ENCODE measurements at places on chromosomes 3 and 15.

DNA sequence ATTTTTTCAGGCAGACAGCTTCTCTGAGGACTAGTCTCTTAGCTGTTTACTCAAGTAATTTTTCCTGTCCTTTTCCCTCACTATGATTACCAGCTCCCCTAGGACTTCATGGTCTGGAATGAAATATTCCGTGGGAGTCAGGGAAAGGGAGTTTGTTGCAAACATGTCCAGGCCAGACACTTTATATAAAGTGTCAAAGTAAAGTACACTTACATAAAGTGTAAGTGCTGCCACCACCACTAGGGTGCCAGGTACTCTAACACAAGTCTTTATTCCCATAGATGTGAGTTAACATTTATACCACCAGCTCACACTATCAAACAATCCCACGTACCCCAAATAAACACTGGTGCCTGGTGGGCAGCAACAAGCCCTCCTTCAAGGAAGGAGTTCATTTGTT, 179.8 kb downstream of the SNRPN start:
- no peak for DNase-seq

DNA sequence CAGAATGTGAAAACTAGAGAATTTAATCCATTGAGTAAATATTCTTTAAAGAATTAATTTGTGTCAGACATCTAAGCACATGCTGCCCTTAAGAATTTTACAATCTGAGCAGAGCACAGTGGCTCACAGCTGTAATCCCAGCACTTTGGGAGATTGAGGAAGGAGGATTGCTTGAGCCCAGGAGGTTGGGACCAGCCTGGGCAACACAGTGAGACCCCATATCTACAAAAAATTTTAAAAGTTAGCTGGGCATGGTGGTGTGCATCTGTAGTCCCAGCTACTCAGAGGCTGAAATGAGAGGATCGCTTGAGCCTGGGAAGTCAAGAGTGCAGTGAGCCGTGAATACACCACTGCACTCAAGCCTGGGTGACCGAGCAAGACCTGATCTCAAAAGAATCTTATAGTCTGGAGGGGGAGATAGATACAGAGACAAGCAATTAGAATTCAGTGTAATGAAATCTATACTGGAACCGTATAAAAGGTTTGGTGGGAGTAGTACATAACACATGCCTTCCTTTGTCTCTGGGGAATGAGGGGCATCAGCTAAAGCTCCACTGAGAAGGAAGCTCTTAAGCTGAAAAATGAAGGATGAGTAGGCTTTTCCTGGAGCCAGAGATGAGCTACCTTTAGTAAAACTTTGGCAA, 21.2 kb downstream of the ATP11B start:
- no peak for DNase-seq

DNA sequence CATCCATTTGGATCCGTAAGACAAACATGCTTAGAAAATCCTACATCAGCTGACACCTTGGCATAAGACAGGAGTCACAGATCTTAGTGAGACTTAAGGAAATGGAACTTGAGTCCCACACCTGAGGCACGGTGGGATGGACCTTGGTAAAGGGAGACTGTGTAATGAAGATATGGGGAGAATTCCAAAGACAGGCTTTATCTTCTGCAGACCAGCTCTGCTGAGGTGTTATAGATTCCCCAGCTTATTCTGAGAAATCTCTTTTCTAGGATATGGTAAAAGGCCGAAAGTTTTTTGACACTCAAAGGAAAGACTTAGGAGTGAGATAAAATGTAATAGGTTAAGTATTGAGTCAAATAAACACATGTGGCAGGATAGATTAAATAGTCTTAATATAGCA, 8.3 kb upstream of the MTMR10 start:
- no peak for DNase-seq

DNA sequence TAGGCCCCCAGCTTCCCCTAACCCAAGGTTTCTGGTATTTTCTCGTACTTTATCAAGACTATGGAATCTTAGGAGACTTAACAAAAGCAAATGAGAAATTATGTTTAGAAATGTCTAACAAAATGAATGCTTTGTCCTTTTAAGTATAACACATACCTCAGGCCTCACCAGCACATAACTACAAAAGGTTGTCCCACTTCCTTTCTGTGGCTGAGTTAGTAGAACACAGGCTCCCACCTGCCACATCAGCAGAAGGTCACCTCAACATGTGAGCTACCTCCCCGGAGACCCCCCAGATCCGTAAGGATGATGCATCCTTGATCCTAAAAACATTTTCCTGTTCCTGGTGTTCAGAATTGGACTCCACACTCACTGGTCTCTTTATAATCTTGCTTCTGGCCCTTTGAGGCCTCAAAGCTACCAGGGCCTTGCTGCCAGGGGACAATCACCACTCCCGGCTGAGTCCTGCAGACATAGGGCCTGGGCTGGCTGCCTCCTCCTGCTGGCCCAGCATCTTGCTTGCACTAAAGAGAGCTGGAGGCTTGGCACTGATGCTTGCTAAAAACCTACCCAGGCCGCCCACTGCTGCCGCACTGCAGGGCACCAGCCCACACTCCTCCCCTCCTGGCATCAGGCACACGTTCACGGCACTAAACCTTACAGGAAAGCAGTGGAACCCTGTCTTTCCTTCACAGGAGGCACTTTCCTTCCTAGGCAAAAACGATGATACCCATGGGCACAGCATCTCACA, 2.9 kb downstream of the CCRL2 start:
- DNase-seq, result no peak

GRCh38 chr3:126617571-126617970, 37.4 kb downstream of the TXNRD3 start:
- DNase-seq, result no peak

DNA sequence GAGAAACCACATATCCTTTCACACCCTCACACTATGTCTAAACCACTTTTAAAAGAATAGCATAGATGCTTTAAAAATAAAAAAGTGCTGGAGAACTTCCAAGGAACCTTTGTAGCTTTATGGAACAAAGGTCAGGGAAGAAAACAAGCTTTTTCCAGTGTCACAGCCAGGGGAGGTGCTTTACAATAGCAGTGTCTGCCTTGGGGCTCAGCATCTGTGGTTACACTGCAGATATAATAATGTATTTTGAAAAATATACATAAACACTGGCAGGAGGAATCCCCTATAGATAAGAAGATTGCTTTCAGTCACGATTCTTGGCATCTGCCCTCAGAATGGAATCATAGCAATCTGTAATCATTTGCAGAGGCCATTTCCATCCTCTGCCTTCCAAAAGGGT, 362.4 kb upstream of the LRRC3B start:
- no peak for DNase-seq

- DNase-seq, result no peak
Observed at GRCh38 chr15:42071717-42072116, 22.6 kb downstream of the PLA2G4D start.

DNA sequence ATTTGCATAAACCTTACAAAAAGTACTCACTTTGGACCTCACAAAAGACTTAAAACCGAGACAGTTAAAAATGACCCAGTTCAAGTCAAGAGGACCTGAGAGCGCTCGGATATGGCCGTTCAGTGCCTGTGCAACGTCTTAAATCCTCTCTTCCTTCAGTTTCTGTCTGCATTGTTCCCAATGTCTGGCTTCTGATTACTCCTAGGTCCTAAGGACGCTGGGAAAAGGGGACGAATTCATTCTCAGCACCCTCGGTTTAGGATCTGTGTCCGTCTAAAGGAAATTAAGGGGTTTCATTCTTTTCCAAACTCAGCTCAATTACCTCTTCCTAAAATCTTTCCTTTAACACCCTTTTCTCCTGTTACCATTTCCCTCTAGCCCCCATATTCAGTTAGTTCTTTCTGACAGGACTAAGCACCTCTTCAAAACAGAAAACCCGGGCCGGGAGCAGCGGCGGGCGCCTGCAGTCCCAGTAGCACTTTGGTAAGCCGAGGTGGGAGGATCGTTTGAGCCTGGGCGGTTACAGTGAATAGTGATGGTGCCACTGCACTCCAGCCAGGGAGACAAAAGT, 970 bp downstream of the DPPA4 start:
- DNase-seq, result no peak

DNA sequence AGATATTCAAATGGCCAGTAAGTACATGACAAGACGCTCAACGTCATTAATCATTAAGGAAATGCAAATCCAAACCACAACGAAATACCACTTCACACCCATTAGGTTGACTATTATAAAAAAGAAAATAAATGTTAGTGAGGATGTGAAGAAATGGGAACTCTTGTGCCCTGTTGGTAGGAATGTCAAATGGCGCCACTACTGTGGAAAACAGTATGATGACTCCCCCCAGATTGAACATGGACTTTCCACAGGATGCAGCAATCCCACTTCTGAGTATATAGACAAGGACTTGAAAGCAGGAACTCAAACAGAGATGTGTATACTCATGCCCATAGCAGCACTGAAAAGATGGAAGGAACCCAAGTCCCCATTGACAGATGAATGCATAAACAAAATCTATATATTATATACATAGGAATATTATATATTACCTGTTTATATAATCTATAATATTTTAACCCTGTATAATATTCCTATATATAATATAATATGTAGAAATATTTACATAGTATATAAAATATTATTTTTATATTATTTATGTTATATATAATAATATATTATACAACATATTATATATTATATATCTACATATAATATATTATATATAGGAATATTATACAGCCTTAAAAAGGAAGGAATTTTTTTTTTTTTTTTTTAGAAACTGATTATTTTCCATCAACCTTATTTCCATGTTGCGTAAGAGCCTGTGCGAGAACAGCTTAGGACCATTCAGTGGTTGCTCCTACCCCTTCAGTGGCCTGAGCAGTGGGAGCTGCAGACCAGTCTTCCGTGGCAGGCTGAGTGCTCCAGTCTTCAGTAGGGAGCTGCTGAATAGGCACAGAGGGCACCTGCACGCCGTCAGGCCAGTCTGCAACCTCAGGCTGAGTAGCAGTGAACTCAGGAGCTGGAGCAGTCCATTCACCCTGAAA, 17.6 kb upstream of the PIGZ start:
- DNase-seq, result no peak

DNA sequence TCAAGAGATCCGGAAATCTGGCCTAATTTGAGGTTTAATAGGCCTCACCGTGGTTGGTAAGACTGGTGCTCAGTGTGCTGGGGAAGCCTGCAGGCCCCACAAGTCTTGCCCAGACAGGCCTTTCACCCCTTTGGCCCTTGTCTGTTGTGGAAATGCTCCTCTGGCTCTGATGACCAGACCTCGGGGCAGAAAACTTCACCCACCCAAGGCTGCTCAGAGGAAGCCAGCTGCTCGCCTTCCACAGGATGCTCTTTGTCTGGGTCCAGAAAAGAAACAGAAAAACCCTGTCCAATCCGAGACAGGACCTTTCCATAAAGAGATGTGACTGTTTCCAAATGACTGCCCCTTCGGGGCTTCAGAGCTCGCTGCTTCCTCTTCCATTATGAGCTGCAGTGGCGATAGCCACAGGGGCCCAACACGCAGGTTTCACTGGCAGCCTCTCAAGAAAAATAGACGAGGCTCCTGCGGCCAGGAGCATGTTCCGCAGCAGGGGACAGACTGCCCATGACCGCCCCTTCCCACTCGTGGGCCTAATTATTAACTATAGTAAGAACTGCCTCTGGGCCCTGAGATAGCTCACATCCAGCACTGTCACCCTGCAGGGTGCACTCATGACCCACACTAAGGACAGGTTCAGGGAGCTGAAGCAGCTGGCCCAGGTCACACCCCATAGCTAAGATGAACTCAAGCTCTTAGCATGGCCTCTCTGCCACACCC, 6.8 kb upstream of the SNX22 start:
- DNase-seq, result no peak

DNA sequence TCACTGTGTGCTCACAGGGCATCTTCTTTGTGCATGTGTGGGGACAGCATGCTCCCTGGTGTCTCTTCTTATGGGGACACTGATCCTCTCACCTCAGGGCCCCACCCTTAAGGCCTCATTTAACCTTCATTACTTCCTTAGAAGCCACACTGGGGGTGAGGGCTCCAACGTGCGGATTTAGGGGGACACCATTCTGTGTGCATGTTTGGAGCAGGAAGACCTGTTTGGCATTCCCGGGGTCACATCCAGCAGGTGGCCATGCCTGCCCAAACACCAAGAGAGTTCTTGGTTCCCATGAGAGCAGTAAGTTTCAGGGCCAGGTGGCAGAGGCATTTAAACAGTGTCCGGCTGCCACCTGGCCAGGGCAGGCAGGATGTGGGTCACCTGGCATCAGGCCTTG, 24.8 kb downstream of the PRR20G start:
- DNase-seq, result no peak

DNA sequence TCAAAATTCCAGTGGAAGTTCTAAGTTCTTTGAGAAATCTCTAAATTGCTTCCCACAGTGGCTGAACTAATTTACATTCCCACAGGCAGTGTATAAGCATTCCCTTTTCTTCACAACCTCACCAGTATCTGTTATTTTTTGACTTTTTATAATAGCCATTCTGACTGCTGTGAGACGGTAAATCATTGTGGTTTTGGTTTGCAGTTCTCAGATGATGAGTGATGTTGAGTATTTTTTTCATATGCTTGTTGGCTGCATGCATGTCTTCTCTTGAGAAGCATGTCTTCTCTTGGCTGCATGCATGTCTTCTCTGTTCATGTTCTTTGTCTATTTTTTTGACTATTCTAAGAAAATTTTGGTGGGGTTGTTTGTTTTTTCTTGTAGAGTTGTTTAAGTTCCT, 499.6 kb upstream of the CCDC54 start:
- DNase-seq, result no peak

DNA sequence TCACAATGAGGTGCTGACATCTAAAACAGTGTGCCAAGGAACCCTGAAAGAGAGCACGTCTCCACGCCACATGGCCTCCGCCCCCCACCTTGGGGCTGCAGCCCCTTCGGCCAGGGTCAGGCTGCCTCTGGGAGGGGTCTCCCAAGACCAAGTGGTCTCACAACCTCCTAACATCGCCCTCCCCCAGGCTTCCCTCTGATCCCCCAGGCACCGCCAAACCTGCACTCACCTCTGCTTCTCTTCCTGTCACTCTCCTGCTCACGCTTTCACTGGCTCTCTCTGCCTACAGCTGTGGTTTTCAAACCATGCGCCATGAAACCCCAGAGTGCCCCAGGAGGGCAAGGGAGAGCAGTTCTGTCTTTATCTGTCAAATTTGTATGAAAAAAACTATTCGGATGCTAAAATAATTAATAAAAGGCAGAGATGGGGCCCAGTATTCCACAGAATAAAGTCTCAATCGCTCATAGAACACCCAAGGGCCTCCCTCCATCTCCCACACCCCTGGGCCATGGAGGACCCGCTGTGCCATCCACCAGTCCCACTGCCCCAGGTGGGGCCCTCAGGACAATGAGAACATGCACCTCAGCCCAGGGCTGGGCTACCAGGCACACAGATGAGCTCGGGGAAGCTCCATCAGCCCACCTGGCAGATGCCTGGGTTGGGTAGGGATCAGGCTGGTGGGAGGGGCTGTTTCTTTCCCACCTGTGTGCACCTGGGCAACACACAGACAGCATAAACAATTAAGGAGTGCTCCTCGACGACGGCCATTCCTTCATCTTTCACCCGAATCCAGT, 21.5 kb downstream of the CYFIP1 start:
- DNase-seq, result no peak

DNA sequence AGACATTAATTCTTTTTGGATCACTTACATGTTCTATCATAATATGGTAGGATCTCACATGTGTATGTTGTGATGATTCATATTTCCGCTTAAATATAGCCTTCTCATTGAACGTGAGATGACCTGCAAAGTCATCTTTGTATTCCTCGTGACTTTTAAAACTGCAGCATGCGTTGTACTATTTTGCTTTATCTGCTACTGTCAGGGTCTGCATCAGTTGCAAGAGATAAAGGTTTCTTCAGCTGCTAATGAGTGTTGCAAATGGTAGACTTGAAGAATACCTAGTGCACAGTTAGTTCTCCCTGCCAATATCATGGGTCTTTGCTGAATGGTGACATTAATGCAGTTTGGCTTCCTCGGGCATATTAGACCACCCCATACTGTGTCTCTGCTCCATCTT, 31.8 kb downstream of the REC114 start:
- DNase-seq, result no peak

All from urothelium cell line (cell line).